ENCODE measurements at places on chromosomes 2 and 18.
A peak's percentile ranks its signal among the peaks of the same experiment; 100 is the strongest.

DNA sequence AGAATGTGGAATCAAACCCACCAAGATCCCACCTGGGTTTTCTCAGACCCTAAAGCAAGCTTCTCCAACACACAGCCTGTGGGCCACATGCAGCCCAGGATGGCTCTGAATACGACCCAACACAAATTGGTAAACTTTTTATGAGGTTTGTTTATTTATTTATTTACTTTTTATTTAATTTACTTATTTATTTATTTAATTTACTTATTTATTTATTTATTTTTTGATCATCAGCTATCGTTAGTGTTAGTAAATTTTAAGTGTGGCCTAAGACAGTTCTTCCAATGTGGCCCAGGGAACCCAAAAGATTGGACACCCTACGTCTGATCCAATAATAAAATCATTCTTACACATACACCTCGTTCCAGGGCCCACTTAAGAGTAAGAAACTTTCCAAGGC is 1451.1 kb downstream of the LRP1B start:
- no peak for DNase-seq

- DNase-seq = peak; percentile 30
Observed at GRCh38 chr2:179842498-179843153, 18.8 kb downstream of the ZNF385B start.

GRCh38 chr2:70460333-70460732 is 93.3 kb downstream of the TGFA start:
- no peak for DNase-seq

GRCh38 chr2:166449439-166449838 is 44.6 kb downstream of the SCN7A start:
- no peak for DNase-seq

DNA sequence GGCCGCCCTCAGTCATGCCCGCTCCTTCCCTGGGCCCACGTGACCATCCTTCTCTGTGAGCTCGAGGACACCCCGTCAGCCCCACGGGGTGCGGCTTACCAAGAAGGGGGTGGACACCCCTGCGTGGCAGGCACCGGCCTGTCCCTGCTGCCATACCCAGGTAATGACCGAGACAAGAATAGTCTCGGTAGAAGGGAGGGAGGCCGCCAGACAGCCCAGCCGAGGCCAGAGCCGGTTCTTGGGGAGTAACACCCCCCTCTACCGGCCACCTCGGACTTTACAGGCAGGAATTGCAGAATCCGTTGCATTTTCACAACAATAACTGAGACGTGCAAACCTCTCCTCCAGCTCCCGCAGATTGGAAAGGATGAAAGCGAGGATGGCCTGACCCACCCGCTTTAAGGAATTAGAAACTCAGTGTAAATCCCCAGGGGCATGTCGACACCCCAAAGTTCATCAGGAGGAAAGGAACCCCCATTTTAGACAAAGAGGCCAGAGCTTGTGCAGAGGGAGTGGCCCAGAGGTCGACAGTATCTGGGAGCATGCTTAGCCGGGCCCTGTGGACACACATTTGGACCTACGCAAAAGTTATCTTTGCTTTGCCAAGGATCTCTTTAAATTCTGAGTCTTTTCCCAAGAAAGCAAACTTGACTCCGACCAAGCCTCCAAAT is 60.1 kb upstream of the GLI2 start:
- peak; percentile 48 for DNase-seq

DNA sequence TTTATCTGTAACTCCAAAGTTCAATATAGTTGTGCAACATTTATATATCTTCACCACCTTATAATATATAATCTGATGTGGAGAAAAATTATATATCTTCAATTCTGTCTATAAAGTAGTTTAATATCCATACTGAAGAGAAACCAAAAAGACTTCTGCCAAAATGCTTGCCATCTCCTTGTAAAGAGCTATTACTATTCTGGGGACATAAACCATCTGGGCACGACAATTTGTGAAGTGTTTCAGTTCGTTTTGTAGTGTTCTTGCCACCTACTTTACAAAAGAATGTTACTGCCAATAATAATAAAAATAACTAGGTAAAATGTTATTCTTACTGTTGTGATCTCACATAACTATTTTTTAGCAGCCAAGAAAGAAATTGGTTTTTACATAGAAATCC is 45.1 kb downstream of the SCN1A start:
- DNase-seq = no peak

- no peak for DNase-seq
Observed at GRCh38 chr2:112542984-112543661, 858 bp downstream of the POLR1B start.

DNA sequence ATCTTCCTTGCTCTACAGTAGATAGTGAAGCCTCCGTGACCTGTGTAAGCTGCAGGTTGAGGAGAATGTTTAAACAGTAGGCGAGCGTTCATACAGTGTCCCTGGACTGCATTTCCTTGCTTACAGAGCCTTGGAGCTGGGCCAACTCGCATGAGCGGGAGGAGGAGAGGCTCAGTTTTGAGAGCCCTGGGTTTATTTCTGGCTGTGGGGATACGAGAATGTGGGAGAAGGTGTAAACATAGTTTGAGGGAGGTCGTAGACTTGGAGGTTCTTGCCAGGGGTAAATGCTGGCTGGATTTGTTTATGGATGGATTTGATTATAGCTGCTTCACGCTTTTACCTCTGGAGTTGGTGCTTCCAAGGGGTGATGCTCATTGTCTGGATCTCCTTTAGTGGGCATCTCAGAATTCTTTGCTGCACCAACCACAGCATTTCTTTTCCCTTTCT is 20.8 kb downstream of the CRIM1 start:
- DNase-seq = peak; percentile 79

DNA sequence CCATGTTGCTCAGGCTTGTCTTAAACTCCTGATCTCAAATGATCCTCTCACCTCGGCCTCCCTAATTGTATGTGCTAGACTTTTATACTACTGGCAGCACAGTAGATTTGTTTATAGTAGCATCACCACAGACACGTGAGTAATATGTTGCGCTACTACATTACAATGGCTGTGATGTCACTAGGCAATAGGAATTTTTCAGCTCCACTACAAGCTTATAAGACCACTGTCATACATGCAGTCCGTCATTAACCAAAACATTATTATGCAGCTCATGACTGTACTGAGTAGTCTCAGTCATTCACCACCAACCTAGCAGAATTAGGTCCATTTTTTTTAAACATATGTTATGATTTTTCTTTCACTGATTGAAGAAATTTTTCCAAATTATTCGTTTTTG is 398.9 kb downstream of the DCC start:
- DNase-seq = no peak

Measured in fibroblast of skin of right quadriceps (primary cell).